Transverse colon (tissue), 4 donors: ENCODE measurements at places on chromosomes 6 and 20.

- no peak for DNase-seq
These were observed 218.1 kb upstream of the SOX4 start for GRCh38 chr6:21375151-21376116.

- no peak for DNase-seq
These were observed 148.8 kb upstream of the RPS6KA2 start for GRCh38 chr6:166775923-166776220.

DNA sequence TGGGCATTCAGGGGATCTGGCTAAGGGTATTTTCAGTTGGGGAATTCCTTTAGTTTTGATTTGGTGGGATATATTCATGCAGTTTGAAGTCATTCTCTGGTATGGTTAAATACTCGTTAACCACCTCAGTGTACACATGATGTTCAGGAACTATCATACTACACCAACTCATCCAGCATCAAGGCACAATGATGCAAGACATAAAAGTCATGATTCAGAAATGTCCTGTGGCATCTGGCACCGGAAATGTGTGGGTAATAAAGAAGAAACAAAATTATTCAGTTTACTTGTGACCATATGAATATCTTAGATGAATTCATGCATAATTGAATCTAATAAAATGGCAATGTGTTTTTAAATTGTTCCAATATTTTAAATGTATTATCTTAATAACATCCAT, 129.0 kb upstream of the BMP5 start:
- DNase-seq = no peak

- DNase-seq = no peak
These were observed 3.7 kb upstream of the DBNDD2 start for GRCh38 chr20:45404438-45404837.

GRCh38 chr6:66717801-66718200, 1010.8 kb upstream of the EYS start:
- DNase-seq = no peak

GRCh38 chr6:85344996-85345395, 104.9 kb upstream of the NT5E start:
- DNase-seq = no peak

DNA sequence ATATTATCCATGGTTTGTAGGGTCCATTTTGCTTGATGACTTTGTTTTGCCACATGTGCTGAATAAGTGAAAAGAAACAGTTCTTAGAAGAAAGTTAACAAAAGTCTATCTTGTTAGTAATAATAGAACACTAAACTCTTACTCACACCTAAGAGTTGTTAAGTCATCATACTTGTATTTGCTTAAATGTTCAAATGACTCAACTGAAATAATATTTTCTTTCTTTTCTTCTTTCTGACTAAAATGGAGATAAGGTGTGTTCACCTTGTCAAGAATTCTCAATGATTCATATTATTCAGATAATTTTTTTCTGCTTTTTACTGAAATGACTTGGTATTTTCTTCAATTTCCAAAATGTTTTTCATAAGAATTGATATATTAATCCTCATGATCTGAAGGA, 327.2 kb downstream of the HTR1B start:
- no peak for DNase-seq

- DNase-seq = no peak
These were observed 126.5 kb upstream of the CITED2 start for GRCh38 chr6:139500977-139501376.

GRCh38 chr6:66851930-66852329, 1144.9 kb upstream of the EYS start:
- no peak for DNase-seq

GRCh38 chr6:28597924-28598722, 72.4 kb downstream of the GPX5 start:
- DNase-seq = no peak

GRCh38 chr6:89339565-89339964, 13.0 kb downstream of the UBE2J1 start:
- DNase-seq = no peak

- no peak for DNase-seq
These were observed 705 bp upstream of the UTRN start for GRCh38 chr6:144284478-144284782.
